ENCODE measurements at places on chromosomes 16 and 17.

DNA sequence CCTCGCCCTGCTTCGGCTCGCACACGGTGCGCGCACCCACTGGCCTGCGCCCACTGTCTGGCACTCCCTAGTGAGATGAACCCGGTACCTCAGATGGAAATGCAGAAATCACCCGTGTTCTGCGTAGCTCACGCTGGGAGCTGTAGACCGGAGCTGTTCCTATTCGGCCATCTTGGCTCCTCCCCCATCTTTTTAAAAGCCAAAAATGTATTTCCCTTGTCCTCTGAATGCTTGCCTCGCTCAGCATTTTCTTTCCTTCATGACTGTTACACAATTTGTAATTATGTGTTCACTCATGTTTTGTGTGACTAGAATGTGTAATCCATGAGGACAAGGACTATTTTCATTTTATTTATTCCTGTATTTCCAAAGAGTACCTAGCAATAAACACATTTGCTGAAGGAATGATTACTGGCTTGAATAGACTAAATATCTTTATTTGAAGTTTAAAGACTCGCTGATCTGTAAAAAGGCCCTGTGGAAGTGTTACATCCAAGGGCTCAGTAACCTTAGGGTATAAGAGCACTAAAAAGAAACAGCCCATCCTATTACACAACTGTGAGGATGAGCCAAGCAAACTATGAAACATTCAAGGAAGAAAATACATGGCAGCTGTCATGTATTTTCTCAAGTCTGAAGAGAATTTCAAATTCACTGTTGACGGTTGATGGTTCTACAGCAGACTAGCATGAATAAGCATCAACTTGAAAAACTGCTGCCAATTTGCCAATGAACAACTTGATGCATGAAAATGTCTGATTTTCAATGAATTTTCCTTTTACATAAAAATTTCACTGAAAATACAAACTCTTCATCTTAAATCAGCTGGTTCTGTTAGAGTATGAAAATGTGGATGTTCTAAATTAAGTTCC lies 192.6 kb downstream of the MYO1D start:
- DNase-seq: no peak

GRCh38 chr17:48589060-48589830 lies 796 bp downstream of the HOXB3 start:
- no peak for DNase-seq

- DNase-seq: no peak
These were observed 96.2 kb downstream of the USP31 start for GRCh38 chr16:23052908-23053580.

GRCh38 chr16:12801511-12802042 lies 2.1 kb downstream of the CPPED1 start:
- DNase-seq: no peak

- DNase-seq: no peak
These were observed 115.3 kb downstream of the CEP112 start for GRCh38 chr17:66076546-66077190.

GRCh38 chr16:87054856-87055255 lies 262.3 kb downstream of the C16orf95 start:
- DNase-seq: no peak

GRCh38 chr16:3792472-3793012 lies 75.2 kb upstream of the TRAP1 start:
- no peak for DNase-seq

DNA sequence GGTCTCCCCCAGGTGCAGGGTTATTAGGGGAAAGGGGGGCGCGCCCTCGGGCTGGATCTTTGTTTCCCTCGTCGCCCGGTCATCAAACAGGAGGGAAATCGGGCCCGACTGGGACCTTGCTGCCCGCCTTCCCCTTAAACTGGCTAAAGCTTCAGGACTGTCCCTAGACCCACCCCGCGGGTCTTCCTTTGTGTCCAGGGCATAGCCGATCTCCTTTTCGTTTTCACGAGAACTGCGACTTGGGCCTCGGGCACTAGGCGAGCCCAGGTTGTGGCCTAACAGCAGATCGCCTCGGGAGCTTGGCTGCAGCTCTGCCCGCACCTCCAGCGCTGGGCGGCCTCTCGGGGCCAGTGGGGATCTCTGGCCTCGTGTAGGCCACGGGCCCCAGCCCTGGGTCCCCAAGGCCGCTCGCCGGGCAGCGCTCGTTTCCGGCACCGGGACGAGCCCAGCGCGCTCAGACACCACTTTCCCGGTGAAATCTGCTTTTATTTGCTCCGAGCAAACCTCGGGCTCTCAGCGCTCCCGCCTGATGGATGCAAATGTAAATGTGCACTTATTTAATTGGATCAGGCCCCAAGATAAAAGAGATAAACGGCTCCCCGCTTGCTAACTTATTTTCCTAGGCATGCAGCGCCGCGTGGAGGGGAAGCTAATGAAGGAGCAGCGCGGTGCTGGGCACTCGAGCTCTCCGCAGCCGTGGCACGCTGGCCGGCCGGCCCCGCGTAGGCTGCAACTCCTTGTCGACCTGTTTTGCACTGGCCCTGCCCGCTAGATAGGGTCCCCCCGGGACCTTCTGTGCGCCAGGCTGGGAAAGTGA lies 7.8 kb downstream of the IRX5 start:
- DNase-seq: no peak

GRCh38 chr17:50283246-50283645 lies 9.0 kb downstream of the TMEM92 start:
- peak; percentile 18 for DNase-seq

- peak; percentile 64 for DNase-seq
These were observed 1.0 kb upstream of the ATP2A3 start for GRCh38 chr17:3965118-3965800.

- peak; percentile 22 for DNase-seq
These were observed 2.5 kb upstream of the LASP1 start for GRCh38 chr17:38867179-38867967.

- peak; percentile 37 for DNase-seq
These were observed 426.7 kb upstream of the MAF start for GRCh38 chr16:80027007-80027965.

DNA sequence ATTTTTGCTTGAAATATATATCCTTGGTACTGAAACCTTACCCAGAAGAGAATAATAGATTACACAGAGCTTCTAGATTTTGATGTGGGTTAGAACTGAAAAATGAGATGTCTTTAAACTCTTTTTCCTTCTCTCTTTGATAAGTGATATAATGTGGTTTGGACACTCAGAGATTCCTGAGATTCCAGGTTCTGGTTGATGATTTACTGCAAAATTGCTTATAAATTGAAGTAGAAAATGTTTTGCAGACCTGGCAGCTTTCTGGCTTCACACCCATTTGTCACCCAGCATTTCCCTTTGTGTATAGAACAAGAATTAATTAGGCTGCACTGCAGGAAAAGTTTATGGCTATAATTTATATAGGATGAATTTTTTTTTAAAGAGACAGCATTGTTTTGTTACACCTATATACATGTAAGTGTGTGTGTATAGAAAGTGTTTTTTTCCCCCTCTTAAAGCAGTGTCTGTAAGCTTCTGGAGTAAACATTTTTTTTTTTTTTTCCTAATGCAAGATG lies 23.5 kb downstream of the AATF start:
- DNase-seq: no peak

DNA sequence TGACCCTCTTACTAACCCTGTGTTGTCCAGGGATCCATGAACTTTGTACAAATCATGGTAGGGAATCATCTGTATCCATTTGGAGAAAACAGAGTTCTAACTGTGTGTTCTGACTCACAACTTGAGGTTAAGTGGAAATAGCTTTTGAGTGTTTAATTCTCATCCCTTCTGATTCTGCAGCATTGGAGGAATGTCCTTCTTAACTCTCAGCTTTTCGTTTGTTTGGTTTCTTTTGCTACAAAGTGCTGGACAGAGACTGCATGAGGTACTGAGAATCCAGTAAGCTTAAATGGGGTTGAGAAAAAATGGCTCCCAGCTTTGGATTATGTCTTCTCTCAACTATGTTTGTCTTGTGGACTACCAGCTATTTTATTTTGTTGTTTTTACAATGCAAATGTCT lies 352.1 kb upstream of the KIF2B start:
- no peak for DNase-seq

GRCh38 chr17:32299580-32300164 lies 34.0 kb downstream of the RHBDL3 start:
- DNase-seq: no peak

GRCh38 chr17:77144227-77144626 lies 3.5 kb downstream of the SEC14L1 start:
- no peak for DNase-seq

- DNase-seq: no peak
These were observed 2.2 kb upstream of the GSDMA start for GRCh38 chr17:39960524-39961041.

- DNase-seq: no peak
These were observed 349.6 kb downstream of the KIF2B start for GRCh38 chr17:54172096-54172984.

DNA sequence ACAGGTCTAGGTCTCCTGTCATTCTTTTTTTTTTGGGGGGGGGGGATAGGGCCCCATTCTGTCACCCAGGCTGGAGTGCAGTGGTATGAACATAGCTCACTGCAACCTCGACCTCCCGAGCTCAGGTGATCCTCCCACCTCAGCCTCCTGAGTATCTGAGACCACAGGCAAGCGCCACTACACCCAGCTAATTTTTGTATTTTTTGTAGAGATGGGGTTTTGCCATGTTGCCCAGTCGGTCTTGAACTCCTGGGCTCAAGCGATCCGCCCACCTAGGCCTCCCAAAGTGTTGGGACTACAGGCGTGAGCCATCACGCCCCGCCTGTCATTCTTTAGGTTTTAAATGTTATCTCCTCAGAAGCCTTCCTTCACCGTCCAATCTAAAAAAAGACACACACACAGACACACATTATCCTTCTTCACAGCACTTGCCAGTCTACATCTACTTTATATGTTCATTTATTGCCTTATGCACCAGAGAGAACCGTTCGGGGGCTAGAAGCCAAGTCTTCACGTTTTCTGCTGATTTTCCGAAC lies 694 bp downstream of the MRPL27 start:
- DNase-seq: no peak

GRCh38 chr16:63385714-63386432 lies 1349.6 kb upstream of the CDH8 start:
- no peak for DNase-seq

DNA sequence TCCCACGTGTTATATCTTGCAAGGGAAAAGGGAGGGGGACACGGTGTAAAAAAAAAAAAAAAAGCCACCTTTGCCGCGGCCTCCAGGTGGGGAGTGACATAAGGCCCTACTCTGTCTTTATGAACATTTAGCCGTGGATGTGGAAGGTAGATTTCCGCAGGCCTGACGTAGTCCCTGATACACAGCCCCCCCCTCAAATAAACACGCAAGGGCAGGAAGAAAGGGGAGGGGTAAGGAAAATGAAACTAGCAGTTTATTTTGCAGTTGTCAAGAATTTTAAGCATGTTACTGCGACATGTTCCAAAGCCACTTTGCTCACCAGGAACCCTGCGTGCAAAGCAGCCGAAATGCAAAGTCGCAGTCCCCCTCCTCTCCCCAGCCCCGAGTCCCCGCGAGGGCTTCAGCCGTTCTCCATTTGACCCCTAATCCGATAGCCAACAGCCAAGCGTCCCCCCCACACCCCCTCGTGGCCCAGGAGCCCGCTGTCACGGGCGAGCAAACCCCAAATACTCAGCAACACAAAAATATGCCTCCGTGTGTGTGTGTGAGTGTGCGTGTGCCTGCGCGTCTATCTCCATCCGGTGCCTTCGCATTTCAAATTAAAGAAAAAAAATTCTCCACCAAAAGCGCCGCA lies 1.2 kb downstream of the CBX4 start:
- DNase-seq: peak; percentile 38

DNA sequence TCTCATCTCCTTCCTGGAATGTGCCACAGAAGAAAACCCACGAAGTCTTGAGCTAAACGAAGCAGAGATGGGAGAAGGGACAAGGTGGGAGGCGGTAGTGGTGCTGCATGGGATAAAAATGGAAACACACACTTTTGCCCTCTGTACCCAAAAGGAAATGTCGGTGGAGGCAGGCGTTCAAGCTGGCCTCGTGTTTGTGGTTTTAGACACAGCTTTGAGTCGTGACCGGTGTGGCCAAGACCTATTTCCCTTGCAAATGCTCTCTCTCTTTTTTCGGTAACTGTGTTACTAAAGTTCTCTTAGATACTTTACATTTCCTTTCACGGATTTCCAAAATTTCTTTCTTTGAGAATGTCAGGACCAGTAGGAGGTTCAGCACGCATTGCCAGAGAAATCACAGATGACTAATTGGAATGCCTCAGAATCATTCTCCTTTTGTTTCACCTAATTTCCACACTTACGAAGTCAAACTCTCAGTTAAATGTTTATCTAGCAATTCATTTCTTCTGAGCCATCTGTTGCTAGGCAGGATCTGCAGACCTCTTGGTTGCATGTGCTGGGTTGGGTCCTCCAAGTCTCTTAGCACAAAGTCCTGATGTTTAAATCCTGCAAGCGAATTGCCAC lies 412.3 kb downstream of the MAF start:
- DNase-seq: no peak

DNA sequence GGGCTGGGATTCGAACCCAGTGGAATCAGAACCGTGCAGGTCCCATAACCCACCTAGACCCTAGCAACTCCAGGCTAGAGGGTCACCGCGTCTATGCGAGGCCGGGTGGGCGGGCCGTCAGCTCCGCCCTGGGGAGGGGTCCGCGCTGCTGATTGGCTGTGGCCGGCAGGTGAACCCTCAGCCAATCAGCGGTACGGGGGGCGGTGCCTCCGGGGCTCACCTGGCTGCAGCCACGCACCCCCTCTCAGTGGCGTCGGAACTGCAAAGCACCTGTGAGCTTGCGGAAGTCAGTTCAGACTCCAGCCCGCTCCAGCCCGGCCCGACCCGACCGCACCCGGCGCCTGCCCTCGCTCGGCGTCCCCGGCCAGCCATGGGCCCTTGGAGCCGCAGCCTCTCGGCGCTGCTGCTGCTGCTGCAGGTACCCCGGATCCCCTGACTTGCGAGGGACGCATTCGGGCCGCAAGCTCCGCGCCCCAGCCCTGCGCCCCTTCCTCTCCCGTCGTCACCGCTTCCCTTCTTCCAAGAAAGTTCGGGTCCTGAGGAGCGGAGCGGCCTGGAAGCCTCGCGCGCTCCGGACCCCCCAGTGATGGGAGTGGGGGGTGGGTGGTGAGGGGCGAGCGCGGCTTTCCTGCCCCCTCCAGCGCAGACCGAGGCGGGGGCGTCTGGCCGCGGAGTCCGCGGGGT lies at the start of gene CDH1:
CDH1 (plus strand) TSS at position 247 of the 684 bp plus-strand sequence; CDS start at position 371, 124 bp downstream.
- peak; percentile 3 for DNase-seq

- no peak for DNase-seq
These were observed 19.4 kb downstream of the RHOT1 start for GRCh38 chr17:32161506-32162365.

DNA sequence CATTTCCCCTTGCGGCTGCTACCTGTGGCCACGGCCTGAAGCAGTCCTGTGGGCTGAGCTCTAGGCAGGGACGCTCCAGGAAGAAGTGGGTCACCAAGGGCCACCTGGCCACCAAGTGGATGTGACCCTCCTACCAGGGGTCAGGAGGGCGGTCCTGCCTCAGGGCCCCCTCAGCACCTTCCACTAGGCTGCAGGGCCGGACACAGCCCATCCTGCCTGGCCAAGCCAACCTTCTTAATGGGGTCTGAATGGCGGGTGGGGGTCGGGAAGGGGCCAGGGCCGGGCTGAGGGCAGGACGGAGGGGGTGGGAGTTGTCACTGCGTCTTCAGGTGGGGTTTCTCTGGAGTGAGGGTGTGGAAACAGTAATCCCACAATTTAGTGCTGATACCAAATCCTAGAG lies 13.2 kb upstream of the MLKL start:
- DNase-seq: no peak

Data from stimulated activated naive CD4-positive, alpha-beta T cell treated with Interleukin-2 at 50 U/mL for 16 hours (primary cell).